ENCODE measurements at places on chromosomes 7 and 10. TPM values are rescaled to one million over a fixed set of nuclear protein-coding genes. Genes with fewer than 3 reads are reported as not detected.

DNA sequence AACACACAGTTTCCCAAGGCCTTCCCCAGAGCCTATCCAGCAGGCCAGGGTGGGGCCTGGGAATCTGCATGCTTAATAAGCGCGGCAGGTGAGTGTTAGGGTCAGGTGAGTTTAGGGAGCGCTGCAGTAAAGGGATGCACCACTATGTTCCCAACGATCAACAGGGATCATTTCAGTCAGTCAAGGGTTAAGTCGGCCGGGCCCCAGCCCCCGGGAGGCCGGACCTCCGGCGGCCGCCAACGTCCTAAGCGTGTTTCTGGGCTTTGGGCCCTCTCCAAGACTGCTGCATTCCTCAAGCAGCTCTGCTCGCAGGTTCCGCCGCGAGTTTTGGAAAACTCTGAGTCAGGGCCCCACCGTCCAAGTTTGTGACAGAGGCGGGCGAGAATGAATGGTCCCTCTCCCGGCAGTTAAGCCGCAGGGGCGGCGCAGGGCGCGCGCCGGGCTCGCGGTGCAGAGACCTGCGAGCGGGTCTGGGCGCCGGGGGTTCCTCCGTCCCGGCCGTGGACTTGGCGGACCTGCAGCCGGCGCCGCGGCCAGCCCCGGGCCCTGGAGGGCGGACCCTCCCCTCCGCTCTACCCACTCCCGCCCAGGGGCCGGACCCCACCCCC lies 81.6 kb downstream of the ARHGAP22 start:
- peak; percentile 63 for DNase-seq

NUTM2E gene
- 0.20 TPM for total RNA-seq

TRIM50 gene
- 0.11 TPM for total RNA-seq

DNA sequence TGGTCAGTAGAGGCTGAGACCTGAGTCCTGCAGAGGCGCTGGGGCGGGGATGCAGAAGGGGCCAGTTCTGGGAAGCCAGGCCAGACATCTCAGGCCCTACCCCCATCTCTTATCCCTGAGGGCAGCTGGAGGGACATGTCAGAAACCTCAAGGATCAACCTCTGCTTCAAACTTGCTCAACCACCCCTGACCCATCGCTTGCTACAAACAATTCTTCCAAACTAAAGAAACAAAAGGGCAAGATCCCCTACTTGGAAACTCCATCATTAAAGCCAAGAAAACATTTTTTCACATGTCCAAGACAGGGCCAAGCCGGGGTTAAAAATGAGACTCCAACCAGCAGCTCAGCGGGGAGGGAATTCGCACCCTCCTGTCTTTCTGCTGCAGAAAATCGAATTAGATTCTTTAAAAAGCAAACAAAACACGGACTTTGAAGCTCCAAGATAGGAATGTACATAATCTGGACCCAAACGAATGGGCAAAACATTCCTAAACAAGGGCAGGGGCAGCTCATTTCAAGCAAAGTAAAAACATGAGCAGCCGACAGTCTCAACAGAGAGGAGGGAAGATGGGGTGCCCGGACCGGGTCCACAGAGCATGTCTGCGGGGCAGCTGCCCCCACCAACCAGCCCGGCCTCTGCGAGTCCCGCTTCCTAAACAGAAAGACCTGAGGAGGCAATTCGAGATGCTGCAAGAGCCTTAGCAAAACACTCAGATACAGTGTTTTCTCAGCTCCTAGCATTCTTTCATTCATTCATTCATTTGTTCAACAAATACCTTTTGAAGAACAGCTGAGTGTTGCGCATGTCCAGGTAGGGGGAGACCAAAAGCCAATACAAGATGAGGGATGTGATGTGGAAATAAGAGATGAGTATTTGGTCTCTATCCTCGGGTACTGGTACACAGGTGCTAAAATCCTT lies 44.8 kb downstream of the CHST15 start:
- no peak for DNase-seq

GRCh38 chr7:71721742-71722141 lies 589.8 kb downstream of the GALNT17 start:
- DNase-seq = no peak

CLDN12 gene
- total RNA-seq = 14.3 TPM

GRCh38 chr10:101529725-101530553 lies 58.1 kb downstream of the POLL start:
- no peak for DNase-seq

VAX1 gene
- total RNA-seq = not detected

ZNF503 gene
- total RNA-seq = not detected

DNA sequence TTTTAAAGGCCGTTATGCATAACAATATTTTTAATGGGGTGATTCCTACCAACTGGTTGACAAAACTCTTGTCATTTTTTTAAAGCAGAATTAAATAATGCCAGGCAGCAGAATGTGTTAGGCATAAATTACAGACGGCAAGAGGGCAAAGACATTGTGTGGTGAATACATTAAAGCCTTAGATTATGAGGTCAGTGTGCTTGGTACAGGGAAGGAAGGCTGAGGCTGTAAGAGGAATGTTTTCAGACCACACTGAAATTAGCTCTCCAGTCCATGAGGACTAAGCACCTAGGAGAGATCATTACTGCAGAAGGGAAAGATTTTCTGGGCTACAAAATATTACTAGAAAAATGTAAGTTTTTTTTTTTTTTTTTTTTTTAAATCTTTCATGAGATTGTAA lies 312.8 kb upstream of the PRKCQ start:
- no peak for DNase-seq

GRCh38 chr10:62727934-62728333 lies 76.6 kb upstream of the ADO start:
- no peak for DNase-seq

GRCh38 chr10:26334932-26335573 lies 103.1 kb upstream of the APBB1IP start:
- DNase-seq = peak; percentile 47

DNA sequence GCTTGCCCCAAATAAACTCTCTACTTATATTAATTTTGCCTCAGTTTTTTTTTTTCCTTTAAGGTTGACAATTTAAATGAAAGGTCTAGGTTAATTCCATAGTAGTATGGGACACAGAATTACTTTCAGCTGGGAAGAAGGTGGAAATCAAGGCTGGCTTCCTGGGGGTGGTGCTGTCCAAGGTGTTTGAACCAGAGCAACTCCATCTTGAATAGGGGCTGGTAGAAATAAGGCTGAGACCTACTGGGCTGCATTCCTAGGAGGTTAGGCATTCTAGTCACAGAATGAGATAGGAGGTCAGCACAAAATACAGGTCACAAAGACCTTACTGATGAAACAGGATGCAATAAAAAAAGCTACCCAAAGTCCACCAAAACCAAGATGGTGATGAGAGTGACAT lies 1190.8 kb upstream of the AUTS2 start:
- peak; percentile 26 for DNase-seq

NPC1L1 gene
- total RNA-seq = 0.02 TPM

GRCh38 chr10:42754155-42755027 lies 28.2 kb upstream of the BMS1 start:
- DNase-seq = peak; percentile 43

DNA sequence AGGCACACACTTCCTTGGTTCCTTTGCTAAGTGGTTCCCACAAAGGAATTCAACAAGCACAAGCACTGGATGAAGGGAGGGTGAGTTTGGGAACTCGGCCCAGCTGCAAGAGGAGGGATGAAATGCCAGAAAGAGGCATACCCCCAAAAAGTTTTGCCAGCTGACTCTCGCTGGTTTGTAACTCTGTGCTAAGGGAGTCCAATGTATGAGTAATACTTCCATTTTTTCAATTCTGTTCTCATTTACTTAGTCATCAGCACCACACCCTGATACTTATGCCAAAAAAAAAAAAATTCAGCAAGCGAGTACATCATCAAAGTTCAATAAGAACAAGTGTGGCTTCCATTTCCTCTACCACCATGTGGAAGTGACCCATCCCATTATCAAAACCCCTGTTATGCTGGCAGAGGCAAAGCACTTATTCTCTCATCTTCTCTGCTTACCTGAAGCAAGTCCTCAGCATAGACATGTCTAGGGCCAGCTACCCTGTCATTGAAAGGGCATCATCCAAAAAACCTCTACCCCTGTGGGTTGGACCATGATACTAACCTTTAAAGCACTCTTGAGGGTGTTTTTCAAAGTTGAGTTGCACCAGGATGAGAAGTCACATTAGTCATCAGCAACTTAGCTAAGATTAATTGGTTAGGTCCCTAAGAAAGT lies 6.9 kb upstream of the HYCC1 start:
- DNase-seq = no peak

DNA sequence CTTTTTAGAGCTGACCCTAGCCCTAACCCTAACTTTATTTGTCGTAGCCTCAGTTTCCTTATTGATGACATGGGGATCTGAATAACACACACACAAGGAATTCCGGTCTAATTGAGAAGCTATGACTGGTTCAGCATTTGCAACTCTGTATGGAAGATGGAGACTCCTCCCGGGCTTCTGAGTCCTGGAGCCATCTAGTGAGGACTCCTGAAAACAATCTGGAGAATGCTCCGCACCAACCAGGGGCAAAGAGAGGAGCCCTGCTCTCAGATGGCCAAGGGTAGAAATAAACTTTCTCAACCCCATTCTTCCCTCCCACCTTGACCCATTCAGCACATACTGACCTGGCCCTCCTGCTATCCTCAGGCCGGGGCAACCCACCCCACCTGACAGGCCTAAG lies 26.4 kb downstream of the MBL2 start:
- no peak for DNase-seq

PAX2 gene
- not detected for total RNA-seq

GRCh38 chr10:7030134-7030855 lies 380.5 kb downstream of the SFMBT2 start:
- no peak for DNase-seq

SHH gene
- 0.09 TPM for total RNA-seq

GRCh38 chr7:17849504-17849903 lies 90.8 kb downstream of the SNX13 start:
- DNase-seq = no peak

DNA sequence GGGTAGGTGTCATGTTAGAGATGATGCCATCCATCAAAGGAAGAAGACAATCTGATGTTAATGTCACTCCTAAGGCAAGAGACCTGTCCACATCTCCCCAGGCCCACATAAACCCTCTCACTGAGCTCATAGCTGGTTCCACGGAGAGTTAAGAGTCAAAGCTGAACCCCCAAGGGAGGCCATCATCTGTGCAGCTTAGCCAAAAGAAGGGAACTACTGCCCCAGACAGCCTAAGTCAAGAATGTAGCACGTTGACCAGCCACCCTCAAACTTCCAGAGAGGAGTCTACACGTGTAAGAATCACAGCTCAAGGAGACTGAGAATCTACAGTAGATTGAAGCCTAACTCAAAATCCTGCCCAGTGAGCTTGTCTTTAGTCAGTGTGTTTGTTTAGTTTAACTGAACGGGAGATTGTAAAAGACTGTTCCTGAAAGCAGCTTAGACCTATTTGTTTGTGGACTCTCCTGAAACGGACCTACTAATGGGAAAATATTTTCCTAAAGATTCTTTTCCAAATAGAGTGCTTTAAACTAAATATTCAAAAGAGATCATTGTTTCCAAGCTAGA lies 192.7 kb upstream of the NFE2L3 start:
- DNase-seq = no peak

EPO gene
- not detected for total RNA-seq

GRCh38 chr10:44478876-44479705 lies 94.2 kb upstream of the CXCL12 start:
- DNase-seq = no peak

DNA sequence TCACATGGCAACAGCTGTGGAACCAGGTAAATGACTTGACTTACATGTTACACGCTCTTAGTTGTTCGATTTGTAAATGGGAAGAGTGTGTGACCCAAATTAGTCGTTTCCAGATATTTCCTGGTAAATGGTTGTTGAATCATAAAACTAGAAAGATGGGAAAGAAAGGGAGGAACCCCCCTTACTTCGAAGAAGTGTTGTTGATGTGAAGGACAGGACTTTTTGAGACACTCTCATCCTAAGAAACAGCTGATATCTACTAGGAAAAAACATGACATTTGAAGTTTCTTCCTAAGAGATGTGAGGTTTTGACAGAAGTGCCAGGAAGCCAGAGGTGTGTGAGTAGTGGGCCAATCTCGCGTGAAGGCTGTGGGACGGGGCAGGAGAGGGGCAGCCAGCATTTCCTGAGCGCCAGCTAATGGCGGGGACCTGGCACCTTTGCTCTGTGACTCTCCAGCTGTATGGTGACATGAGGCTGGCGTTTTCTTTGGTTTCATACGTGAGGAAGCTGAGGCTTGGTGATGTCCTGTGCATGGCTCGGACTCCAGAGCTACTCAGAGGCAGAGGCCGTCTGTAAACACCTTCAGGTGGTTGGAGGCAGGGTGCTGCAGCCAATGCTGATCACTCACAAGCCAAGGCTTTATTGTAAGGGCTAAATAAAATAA lies 53.7 kb downstream of the IKZF1 start:
- peak; percentile 21 for DNase-seq

NKX2-3 gene
- not detected for total RNA-seq

GRCh38 chr10:78188446-78188845 lies 154.8 kb downstream of the RPS24 start:
- no peak for DNase-seq

GRCh38 chr10:33876584-33877400 lies 542.3 kb upstream of the NRP1 start:
- DNase-seq = no peak

- DNase-seq = no peak
Observed at GRCh38 chr7:128726059-128726736, 13.0 kb upstream of the CALU start.

DNA sequence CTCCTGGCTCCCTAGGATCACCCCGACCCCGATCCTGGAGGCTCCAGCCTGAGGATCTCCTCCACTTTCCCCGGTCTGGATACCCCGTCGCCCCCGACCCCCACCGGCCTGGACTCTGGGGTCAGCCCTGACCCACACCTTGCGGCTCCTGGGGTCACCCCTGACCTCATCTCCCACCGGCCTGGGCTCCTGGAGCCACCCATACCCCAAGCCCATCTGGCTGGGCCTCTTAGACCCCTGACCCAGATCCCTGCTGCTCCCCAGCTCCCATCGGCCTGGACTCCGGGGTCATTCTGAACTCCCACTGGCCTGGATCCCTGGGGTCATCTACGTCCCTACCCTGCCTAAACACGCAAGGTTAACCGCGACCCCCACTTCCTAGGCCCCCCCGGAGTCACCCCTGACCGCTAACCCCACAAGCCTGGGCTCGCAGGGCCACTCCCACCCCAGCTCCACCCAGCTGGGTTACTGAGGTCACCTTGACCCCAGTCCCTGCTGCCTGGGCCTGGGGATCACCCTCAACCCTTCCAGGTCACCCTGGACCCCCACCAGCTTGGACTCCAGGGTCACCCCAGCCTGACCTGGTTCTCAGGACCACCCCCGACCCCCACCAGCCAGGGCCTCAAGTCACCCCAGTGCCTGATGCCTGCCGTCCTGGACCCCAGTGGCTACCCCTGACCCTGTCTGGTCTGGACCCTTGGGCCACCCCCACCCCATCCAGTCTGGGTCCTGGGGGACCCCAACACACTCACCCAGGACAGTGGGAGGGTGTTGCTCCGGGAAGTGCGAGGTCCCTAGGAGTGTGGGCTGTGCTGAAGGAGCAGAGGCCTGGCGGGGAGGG lies 1.2 kb downstream of the FOXK1 start:
- DNase-seq = peak; percentile 51

NSUN6 gene
- 15.8 TPM for total RNA-seq

DNA sequence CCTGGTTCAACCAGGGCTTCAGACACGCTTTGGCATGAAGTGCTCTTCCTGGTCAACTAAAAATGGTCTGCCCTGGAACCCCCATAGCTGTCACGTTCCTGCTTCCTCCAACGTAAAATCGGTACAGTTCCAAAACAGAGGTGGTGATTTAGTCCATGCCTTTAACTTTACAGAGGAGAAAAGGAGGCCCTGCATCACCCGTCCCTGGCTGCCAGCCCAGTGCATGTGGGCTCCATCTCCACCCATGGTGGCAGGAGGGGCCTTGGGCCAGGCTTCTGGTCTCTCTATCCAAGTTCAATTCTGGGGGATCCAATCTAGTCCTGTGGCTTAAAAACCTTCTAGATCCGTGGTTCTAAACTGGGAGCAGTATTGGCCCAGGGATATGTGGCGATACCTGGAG lies 18.7 kb downstream of the ECHDC3 start:
- no peak for DNase-seq

NEUROG3 gene
- total RNA-seq = not detected

Measured in K562 (cell line).